Aorta (tissue), 5 donors: ENCODE measurements at places on chromosomes 13 and 19.

DNA sequence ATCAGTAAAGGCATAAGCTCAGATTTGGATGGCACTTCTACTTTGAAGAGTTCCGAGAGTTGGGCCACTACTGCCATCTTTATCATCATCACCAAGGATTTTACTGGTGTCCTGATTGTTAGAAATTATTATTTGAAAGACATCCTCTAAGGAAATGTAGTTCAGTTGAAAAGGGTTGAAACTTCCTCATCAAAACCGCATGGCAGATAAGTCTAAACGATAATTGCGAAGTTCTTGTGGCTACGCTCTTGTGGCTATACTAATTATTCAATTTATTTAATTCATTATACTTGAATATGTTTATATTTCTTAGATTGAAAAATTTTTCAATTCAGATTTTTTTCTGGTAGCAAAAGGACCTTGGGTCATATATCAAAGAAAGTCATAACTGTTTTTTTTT, 22.4 kb downstream of the TNFRSF19 start:
- no peak for DNase-seq

GRCh38 chr13:113817860-113818691, 45.8 kb downstream of the GAS6 start:
- DNase-seq, result peak; percentile 77

- no peak for DNase-seq
Observed at GRCh38 chr19:6272411-6272791, 7.4 kb downstream of the MLLT1 start.

DNA sequence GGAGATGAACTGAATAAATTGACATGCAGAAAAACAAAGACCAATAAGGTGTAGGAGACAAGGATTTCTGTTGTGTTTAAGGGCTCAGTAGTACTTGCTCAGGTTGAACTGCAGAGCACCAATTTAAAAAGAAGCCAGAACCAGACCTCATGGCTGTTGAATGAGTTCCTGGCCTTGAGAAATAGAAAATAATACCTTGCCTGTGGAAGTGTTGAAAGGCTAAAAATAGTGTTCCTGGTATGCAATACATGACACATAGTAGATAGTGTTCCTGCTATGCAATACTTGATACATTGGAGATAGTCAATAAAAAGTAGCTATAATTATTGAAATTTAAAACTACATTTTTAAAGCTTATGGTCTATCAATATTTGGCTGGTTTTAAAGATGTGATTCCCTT, 595.8 kb downstream of the PCDH9 start:
- no peak for DNase-seq

DNA sequence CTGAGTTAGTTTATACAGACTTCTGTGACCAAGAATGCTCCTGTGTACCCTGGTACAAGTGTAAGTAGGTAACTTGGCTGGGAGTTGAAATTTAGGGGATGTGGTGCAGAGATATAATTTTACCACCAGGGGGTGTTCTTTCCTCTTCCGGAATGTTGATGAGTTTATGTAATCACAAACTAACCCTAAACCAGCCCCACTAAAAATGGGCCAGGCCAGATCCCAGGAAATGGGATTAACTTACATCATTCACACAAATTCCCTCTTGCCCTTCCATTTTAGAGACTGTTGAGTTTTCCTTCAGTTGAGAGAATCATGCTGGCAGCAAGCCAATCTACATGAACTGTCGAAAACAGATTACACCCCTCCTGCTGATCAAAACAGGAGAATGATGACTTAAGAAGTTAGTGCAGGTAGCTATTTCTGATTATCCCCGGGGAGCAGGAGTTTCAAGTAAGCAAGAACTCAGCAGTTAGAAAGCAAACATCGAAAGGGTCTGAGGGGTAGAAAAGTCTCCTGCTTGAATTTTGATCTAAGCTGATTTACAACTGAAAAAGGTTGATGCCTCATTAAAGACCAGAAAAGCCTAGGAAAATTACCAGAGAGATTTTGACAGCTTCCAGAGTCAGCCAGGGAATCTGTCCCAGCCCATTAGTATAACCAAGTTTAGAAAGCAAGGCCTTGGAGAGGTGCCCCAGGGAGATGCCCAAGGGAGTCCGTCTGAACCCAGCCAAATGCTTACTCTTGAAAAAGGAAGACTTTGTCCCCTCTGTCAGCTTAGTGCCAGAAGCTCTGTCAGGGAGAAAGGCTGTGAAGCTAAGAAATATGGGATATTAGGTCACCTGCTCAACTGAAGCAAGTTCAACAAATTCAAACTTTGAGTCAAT, 32.3 kb upstream of the MED4 start:
- peak; percentile 74 for DNase-seq

GRCh38 chr19:9673912-9674662, 813 bp downstream of the ZNF562 start:
- no peak for DNase-seq

DNA sequence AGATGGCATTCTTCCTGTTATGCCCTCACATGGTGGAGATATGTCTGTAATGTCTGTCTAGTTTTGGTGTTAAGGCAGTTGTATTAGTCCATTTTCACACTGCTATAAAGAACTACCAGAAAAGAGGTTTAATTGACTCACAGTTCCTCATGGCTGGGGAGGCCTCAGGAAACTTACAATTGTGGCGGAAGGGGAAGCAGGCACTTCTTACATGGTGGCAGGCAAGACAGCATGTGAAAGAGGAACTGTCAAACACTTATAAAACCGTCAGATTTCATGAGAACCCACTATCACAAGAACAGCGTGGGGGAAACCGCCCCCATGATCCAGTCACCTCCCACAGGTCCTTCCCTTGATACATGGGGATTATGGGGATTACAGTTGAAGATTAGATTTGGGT, 3.2 kb downstream of the ZNF441 start:
- DNase-seq, result no peak

DNA sequence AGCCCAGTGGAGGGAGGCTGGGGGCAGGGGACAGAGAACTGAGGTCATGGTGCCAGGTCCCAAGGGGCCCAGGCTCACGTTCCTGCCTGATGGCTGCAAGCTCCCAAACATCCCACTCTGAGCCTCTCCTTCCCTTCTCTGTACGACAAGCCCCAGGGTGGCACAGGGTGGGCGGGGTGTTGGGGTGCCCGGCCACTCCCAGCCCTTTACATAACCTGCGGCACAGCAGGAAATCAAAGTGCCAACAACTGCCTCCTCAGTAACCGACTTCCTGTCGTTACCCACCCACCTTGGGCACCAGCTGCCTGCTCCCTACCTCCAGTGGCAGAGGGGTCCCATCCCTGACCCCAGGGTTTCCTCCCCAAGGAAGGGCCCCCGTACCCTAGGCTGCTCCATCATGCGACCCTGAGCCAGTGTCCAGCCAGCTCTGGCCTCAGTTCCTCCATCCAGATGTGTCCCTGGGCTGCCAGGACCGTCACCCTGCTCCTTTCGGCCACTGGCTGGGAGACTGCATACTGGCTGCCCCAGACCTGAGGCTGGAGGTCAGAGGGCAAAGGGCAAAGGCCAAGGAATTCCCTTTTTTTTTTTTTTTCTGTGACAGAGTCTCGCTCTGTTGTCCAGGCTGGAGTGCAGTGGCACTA, 27.7 kb upstream of the NFIC start:
- no peak for DNase-seq

DNA sequence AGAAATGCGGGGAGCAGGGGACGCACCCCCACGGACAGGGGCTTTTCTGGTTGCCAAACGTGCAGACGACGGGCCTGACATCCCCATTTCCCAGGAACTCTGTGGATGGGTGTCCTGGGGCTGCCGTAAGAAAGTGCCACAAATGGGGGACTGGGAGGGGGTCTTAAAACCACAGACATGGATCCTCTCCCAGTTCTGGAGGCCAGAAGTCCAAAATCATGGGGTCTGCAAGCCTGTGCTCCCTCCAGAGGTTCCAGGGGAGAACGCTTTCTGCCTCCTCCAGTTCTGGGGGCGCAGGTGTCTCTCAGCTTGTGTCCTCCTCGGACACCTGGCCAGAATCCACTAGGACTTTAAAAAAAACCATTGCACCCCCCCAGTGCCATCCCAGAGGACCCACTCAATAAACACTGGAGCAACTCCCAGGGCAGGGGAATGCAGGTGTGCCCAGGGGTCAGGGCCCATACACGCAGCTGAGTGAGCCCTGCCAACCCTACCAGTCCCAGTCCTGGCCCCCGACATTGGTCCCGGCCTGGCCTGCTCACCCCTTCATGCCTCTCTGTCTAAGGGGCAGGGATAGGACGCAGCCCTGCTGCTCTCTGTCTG, 103.9 kb downstream of the GADD45B start:
- DNase-seq, result peak; percentile 44
